ENCODE measurements at places on chromosomes 6 and 20.

DNA sequence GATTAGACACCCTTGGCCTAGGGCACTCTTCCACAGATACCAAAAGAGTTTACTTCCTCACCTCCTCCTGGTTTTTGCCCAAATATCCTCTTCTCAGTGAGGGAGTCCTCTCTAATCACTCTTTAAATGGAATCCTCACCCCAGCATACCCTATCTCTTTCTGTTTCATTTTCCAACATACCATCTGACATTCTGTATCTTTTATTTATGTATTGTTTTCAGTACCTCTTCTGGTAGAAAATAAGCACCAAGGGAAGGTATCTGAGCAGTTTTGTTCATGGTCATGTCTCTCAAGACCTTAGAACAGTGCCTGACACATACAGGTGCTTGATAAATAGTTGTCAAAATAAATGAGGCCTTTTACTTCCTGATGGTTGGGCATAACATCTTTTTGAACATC is 55.1 kb downstream of the KIAA0408 start:
- DNase-seq = no peak

GRCh38 chr6:41430875-41431274 is 95.5 kb downstream of the NCR2 start:
- DNase-seq = no peak

- no peak for DNase-seq
Measured at GRCh38 chr6:30035784-30036183, 25.3 kb upstream of the POLR1H start.

- DNase-seq = no peak
Measured at GRCh38 chr20:58519940-58520712, 4.9 kb upstream of the APCDD1L start.

GRCh38 chr6:6886171-6886885 is 221.4 kb upstream of the RREB1 start:
- no peak for DNase-seq

GRCh38 chr6:139824864-139825263 is 450.4 kb upstream of the CITED2 start:
- no peak for DNase-seq

DNA sequence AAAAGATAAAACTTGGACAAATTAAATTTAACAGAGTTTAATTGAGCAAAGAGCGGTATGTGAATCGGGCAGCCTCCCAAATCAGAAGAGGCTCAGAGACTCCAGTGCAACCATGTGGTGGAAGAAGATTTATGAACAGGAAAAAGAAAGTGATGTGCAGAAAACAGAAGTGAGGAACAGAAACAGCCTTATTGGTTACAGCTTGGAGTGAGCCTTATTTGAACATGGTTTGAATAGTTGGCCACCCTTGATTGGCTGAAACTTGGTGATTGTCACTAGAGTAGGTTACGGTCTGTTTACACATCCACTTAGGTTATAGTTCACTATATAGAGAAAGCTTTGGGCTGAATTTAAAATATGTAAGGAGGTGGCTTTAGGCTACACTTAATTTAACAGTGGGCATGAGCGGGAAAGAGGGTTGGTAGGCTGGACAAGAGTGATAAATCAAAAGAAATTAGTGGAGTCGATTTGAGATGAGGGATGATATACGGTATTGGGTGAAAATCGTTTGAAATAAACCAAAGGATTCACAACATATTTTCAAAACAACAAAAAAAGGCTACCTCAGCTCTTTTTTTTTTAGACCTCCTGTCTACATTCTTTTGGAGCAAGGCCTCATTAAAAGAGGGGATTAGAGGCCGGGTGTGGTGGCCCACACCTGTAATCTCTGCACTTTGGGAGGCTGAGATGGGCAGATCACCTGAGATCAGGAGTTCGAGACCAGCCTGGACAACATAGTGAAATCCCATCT is 84.3 kb upstream of the PREP start:
- DNase-seq = no peak

GRCh38 chr6:152100183-152100618 is 292.7 kb downstream of the ESR1 start:
- DNase-seq = no peak

- DNase-seq = no peak
Measured at GRCh38 chr20:53917145-53918019, 153.0 kb downstream of the BCAS1 start.

DNA sequence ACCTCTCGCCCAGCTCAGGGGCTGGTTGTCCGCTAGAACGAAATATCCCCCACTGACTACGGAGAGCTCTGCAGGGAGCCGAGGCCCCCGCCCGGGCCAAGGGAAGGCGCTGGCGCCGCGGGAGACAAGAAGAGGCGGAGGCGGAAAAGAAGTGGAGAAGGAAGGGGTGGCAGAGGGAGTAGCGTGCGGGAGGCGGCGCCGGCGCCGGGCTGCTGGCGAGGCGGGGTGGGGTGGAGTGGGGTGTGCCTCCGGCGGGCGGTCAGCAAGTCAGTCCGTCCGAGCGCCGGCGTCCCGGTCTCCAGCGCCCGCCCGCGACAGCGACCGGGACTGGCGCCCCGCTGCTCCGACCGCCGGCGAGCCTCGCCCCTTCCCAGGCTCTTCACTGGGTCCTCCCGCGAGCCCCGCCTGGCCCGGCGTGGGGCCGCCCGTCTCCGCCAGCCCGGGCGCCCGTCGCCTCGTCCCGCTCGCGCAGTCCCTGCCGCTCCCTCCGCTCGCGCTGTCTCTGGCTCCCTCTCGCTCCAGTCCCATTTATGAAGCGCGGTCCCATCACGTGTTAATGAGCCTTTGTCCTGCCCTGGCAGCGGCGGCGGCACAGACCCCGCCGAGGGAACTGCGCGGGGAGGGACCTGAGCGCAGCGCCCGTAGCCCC is at the start of gene CNR1:
TSS of gene CNR1 (minus strand) at position 504 of the 649 bp plus-strand sequence. CDS start 21,073 bp downstream, outside the sequence.
- DNase-seq = no peak

DNA sequence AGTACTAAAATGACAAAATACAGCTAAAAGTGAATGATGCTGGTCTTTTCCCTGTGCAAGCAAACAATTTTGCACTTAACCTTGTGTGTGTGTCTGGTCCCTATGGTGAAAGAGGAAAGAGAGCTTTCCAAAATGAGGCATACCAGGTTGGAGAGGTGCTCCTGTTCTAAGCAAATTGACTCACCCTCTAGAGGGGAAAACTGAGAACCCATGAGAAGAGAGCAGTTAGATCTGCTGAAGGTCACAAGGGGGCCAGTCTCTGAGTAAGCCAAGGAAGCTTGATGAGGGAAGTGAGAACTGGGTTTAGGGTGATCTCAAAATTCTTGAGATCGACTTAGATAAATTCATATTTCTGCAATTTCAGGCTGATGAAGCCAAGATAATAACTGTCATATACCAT is 157.5 kb upstream of the TBX18 start:
- no peak for DNase-seq

- no peak for DNase-seq
Measured at GRCh38 chr6:2777249-2777648, 12.1 kb downstream of the WRNIP1 start.

- no peak for DNase-seq
Measured at GRCh38 chr6:165906736-165907135, 243.7 kb upstream of the PDE10A start.

GRCh38 chr20:18266282-18266681 is 22.0 kb upstream of the ZNF133 start:
- no peak for DNase-seq

GRCh38 chr6:24922170-24922569 is 13.6 kb downstream of the RIPOR2 start:
- DNase-seq = no peak

- DNase-seq = no peak
Measured at GRCh38 chr20:1489764-1490436, 1.3 kb downstream of the SIRPB2 start.

DNA sequence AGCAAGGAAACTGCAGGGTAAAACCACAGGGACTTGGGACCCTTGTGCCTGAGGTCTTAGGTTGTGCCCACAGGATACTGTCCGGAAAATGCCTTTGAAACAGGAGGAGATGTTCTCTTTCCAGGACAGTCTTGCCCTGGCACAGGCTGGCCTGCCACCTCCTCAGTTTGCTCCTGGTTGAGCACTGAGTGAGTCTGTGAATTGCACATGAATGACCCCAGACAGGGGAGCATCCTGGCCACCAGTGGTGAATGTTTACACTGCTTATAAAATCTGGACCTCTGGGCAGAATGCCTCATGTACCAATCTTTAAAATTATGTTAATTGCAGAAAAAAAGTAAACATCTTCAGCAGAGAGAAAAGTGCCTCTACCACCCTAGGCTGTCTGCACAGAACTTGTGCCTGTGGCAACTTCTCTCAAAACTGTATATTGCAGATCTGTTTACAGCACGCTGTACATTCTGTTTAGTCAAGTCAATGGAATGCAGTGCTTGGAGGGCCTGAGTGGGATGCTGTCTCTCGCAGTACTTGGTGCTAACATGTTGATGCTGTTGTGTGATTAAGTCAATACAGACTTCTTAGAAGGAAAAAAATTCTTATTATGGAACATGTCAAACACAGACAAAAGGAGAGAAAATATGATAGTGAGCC is 242.1 kb downstream of the SOD2 start:
- no peak for DNase-seq

- DNase-seq = no peak
Measured at GRCh38 chr6:14784596-14785492, 461.0 kb upstream of the JARID2 start.

GRCh38 chr20:18324596-18325089 is 36.3 kb downstream of the ZNF133 start:
- no peak for DNase-seq

DNA sequence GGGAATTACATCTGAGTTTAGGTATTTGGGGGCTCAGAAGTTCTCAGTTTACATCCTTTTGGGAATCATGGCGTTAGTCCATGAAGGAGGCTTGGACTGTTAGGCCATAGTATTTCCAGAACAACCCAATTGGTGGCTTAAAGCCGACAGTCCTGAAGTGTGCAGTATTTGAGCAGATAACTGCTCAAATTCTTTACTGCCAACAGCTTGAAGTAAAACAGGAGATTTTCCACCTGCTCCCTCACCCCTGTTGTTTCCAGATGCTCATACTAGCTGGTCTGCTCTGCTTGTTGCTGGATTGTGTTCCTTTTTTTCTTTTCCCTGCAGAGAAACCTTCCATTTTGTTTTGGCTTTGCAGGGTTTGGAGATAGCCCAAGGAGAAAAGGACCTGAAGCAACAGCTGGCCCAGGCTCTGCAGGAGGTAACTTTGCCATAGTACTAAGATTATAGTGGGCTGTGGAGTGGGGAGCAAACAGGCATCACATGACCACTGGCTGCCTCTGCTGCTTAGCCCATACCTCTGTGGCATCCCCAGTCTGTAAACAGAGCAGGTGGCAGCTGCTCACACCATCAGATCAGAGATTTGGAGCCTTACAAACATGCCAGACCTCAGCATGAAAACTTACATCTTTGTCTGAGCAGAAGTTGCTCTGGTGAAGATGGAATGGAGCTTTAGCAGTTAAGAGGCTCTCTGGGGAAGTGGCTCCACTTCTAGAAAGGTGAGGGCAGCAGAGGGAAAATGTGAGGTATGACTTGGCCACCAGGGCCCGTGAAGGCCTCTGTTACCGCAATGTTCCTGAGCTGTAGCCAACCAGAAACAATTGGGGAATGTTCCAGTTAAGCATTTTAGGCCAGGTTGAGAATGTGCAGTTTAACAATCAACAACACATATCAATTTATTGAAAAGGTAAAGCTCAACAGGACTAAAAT is 17.6 kb downstream of the RNF8 start:
- no peak for DNase-seq

DNA sequence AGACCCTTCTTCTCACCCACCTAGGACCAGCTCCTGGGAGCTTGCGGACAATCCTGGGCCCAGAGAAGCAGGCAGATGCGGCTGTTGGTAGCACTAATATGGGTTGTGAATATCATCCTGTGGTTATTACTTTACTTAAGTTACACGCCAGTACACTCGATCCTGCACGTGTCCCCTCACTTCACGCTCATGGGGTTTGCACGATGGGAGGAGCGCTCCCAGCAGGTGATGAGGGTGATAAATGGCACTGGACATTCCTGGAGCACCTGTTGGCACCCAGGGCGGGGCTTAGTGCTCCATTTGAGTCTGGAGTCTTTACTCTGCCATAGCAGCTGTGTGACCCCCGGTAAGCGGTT is 335.1 kb downstream of the PREX1 start:
- no peak for DNase-seq

- no peak for DNase-seq
Measured at GRCh38 chr20:44656448-44656847, 4.9 kb upstream of the ADA start.

DNA sequence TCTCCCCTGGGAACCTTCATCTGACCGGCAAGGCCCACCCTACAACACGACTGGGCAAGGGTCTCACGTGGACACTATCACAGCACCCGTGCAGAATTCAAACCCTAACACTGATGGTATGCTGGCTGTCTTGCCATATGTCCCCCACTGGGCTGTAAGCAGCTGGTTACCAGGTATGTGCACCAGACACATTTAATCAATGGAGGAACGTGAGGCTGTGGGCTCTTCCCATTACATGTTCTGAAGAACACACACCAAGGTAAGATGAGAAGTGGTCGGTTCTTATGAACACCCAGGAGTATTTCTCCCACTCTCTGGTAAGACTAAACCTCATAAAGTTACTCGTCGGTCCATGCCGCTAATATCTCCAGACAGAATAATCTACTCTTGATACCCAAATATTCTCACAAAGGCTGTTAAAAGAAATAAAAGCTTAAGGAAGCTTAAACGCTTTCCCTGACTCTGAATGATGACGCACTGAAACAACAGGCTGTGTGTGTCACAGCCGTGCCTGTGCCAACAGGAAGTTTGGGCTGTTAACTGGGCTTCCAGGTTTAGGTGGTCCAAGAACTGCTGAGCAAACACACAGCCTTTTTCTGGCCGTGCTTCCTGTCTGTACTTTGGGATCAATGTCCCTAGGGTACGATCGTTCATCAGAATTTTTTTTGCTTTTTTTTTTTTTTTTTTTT is 75.3 kb downstream of the SLC23A2 start:
- no peak for DNase-seq

- no peak for DNase-seq
Measured at GRCh38 chr6:168660400-168660945, 219.5 kb downstream of the SMOC2 start.

- no peak for DNase-seq
Measured at GRCh38 chr6:71524201-71524600, 235.6 kb downstream of the OGFRL1 start.

DNA sequence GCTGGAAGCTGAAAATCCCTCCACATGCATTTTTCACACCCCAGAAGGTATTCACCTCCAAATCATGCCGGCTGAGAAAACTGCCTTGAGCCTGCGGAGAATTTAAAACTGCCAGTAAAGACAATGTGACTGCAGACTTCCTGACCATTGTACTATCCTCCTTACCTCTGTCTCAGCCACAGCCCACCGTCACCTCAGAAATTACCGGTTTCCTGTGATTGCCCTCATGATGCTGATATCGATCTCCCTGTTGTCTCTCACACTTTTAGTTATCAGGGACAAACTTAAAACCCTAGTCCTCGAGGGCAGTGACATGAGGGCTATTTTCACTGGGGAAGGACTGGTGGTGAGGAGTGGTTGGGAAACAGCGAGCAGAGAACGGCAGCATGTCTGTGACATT is 30.2 kb upstream of the FOXQ1 start:
- DNase-seq = no peak

GRCh38 chr20:39640147-39640546 is 678.0 kb downstream of the DHX35 start:
- no peak for DNase-seq

- no peak for DNase-seq
Measured at GRCh38 chr6:18707714-18708439, 320.7 kb downstream of the RNF144B start.

All from vagina (tissue), 2 donors.